Iris pigment epithelial cell (primary cell): ENCODE measurements at places on chromosomes 11 and 22.

DNA sequence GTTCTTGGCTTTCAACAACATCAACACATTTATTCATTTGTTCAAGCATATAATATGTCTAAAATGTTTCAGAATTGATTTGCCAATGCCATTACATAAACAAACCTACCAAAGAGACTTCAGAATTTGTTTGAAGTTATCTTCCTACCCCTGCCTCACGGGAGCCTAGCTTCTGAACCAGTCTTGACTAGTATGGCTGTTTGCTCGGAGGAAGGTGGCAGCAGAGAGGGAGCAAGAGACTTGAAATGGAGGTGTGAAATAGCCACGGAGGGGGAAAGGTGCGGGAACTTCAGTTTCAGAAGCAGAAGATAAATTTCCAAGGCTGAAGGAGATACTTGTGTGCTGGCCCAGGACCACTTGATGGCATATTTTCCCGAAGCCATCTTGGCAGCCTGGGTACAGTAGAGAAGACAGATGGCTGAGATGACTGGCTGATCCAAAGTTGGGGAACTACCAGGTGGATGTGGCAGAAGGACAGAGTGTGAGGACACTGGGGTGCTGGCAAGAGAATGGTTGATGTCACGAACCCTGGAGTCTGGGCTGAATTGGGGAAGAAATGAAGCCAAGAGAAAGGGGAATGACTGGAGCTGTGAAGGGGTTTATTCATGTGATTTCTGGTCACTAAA, 14.0 kb upstream of the MTCH2 start:
- DNase-seq = no peak

GRCh38 chr11:6646918-6647679, 8.5 kb downstream of the DCHS1 start:
- DNase-seq = peak; percentile 43

DNA sequence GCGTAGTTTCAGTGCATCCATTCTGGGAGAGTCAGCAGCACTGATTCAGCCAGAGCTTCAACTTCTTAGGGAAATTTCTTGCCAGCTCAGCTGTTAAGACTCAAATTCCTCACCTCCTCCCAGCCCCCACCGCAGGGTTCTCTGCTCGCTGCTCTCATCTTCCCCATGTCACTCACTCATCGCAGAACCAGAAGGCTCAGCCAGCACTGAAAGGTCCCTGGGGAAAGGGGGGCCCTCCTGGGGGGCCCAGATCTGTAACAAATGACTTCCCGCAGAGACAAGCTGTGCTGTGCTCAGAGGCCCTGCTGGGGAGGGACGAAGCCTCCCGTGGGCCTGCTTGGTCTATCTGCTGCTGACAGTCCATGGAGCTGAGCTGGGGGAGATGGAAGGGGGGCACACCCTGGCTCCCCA, 220.6 kb downstream of the NTM start:
- DNase-seq = no peak

DNA sequence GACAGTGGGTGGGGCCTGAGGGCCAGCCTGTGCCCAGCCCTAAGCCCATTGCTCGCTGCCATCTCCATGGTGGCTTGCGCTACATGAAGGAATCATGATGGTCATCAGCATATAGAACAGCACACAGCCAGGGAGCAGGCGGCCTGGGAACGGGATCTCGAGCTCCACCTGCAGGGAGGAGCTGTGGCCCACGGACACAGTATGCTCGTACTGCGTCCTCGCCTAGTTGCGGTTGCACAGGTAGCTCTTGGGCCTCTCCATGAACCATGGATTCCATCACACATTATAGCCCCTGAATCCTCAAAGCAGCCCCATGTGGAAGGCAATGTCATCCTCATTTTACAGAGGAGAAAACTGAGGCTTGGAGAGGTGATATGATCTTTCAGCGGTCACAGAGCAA, 15.1 kb downstream of the SEC14L4 start:
- no peak for DNase-seq
